Right ventricle myocardium superior (tissue), 1 donor: ENCODE measurements at places on chromosomes 3 and 15. TPM values are rescaled to one million over a fixed set of nuclear protein-coding genes. Genes with fewer than 3 reads are reported as not detected.

DNA sequence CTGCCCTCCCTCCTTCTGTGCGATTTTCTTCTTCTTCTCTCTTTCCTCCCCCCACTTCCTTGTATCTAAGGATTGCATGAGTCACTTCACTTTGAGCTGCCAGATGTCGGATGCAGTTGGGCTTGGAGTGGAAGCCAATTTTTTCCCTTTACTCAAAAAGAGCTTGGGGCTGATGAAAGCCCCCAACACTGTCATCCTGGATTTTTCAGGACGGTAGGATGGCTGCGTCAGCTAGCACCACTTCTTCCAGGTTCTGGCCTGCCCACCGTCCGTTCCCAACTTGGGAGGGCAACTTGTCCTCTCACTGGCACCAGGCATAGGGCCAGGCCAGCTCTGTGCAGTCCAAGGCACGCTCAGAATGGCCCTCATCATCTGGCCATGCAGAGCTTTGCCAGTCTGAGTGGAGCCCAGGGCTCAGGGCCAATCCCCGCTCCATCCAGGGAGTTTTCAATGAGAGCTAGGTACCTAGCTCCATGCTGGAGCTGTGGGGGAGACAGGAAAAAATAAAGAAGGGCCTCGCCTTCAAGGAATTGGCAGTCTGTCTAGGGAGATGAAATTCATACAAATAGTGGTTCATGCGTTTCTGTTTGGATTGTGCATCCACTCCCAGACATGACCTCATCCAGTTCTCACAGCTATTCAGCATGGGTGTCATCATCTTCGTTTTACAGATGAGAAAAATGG is 47.7 kb upstream of the INSYN1 start:
- peak; percentile 87 for DNase-seq

DNA sequence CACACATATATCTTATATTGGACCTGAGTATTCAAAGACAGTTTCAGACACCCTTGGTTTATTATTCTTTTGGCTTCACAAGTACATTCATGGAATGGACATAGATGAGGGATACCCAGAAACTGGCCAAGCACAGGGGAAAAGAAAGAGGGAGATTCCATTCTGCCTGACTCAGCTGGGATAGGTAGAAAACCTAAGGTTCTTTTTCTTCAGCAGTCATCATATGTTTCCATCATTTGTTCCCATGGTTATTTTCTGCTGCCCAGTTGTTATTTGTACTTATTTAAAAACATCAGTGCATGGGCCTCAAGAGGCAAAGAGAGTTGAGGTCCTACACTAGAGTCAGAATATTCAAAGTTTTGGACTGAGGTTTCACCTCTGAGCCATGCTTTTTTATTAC is 91.8 kb downstream of the FILIP1L start:
- no peak for DNase-seq

DNA sequence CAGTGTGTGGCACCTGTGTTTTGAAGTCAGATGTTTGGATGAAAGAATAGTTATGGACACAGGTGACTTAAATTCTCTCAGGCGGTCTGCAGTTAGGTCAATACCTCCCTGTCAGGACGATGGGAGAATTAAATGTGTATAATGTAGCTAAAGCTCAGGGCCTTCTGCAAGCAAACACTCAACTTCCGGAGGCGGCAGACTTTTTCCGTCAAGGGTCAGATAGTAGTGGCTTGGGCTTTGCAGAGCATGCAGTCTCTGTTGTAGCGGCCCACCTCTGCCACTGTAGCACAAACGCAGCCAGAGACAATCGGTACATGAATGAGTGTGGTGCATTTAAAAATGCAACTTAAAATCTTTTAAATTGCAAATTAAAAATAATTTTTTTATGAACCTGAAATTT is 47.4 kb downstream of the CMTM8 start:
- no peak for DNase-seq

- DNase-seq = no peak
Observed at GRCh38 chr3:147795418-147795817, 386.3 kb downstream of the ZIC1 start.

- no peak for DNase-seq
Observed at GRCh38 chr3:84140631-84141030, 818.2 kb upstream of the CADM2 start.

- DNase-seq = no peak
Observed at GRCh38 chr3:133461291-133461690, 61.4 kb downstream of the BFSP2 start.

DNA sequence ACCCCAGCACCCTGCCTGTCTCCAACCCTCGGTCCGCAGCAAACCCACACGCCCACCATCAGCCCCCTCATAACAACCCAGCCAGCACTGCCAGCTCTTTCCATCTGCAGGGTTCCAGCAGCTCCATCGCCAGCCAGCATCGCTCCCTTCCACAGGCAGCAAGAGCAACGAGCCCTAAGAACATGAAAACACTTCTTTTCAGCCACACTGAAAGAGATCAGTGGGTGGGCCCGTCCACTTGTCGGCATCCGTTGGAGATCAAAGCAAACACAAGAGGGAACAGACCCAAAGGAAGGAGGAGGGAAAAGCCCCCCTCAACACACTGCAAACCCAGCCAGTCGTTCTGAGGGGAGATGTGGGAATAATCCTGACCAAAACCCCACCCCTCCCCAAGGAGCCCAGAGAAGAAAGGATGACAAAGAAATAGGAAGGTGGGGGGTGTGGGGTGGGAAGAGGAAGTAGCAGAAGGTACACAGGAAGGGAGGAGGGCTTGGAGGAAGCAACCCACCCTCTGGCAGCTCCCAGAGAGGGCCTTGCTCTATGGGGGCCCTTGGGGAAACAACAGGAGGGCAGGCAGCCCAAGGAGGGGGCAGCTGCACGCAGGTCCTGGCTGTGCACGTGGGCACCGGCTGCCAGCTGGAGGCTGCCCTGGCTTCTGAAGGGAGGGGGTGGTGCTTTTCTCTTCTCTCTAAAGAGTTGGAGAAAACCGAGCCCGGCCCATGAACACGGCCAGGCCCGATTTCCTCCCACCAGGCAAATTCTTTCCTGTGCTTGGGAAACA is 473.6 kb upstream of the PROK2 start:
- peak; percentile 56 for DNase-seq

- no peak for DNase-seq
Observed at GRCh38 chr15:76162784-76163456, 103.1 kb downstream of the TMEM266 start.

DNA sequence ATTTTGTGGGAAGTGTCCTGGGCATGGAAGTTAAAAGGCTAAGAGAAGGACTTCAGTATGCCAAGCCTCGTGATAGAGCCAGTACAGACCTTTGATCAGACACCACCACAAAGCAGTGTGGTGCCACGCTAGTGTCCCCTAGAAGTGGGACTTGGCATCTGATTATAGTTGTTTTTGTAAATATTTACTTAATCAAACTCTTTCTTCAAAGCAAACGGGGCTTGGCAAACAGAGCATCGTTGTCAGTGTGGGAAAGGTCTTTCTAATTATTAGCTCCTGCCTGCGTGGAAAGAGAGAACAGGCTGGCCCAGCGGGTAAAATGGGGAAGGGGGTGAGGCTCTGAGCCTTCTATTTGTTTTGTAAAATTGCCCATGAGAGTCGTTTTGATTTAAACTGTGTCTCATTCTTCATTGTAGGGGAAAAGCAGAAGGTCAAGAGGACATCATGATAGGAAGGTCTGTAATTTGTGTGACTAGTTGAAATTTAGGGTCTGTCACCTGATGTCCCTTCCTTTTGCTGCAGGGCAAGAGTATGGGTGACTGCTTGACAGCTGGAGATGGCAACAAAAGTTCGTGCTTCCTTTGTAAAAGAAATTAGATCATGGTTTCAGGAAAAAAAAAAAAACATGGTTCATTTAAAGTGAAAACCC is 105.0 kb downstream of the IQCH start:
- no peak for DNase-seq

- no peak for DNase-seq
Observed at GRCh38 chr15:68642491-68642845, 63.7 kb downstream of the CORO2B start.

GRCh38 chr15:100980410-100981046 is 61.4 kb downstream of the LRRK1 start:
- DNase-seq = no peak

GRCh38 chr15:98592136-98592535 is 56.2 kb upstream of the IGF1R start:
- no peak for DNase-seq

DNA sequence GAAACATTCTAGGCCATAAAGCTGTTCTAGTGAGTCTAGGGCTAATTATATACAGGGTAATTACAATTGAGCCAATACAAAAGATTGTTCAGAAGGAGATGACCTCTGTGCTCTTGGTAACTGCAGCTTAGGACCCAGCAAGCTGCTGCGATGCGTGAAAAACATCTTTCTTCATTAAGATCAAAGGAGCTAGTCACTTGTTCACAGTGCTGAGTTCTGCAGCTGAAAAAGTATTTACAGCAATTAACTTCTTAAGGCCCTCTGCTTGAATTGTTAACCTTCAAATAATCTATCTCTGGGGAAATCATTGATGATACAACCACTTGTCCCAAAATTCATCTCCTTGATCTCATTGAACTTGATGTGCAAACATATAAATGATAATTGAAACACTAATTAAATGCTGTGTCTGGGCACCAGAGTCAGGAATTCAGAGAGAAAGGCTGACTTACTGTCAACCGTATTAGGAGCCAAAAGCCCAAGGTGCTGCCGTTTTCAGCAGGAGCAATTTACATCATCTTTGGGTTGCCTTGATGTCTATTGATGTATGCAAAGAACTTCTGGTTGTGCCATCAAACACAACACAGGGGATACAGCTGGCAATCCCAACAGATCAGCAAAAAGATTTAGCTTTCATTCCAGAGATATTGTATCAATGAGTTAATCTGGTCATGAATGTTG is 213.0 kb downstream of the NECTIN3 start:
- no peak for DNase-seq

GRCh38 chr15:64480891-64481290 is 20.5 kb downstream of the ZNF609 start:
- no peak for DNase-seq

- DNase-seq = no peak
Observed at GRCh38 chr3:174619239-174619638, 239.9 kb upstream of the NAALADL2 start.

DNA sequence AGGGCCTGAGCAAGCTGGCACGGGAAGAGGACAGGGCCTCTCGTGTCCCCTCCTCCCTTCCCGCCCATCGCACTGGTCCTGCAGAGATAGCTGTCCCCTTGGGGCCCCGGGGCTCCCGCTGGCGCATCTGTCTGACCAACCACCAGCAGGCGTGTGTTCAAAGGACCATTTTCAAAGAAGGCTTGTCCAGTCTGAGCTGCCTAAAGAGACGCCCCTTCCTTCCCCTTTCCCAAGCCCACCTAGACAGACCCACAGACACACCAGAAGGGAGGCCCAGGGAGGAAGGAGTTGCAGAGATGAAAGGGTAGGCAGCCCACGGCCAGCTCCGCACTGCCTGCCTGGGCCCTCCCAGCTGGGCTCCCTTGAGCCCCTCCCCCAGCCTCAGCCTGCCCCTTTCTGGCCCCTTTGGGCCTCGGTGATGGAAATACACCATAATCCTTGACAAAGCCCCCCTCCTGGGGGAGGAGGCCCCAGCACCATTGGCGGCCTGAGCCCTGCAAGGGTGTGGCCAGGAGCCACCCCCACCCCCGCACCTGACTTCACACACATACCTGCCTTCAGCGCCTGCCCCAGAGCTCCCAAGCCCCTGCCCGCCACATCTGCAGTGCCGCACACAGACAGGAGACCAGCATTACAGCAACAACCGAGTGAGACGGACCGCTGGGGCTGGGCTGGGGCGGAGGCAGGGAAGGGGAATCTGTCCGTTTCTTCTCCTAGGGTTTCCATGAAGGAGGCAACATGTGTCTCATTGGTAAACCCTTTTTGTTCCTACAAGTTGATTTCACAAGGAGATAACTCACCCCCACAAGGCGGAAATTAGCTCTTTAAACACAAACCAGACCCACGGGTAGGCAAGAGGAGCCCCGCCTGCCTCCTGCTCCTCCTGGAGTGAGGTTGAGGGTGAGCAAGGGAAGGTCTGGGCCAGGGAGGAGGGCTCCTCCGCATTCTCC is at the start of gene STRA6:
TSS of gene STRA6 (minus strand) at position 336 of the 950 bp plus-strand sequence. CDS start 520 bp downstream, outside the sequence.
- no peak for DNase-seq

- peak; percentile 77 for DNase-seq
Observed at GRCh38 chr3:123373474-123373987, 75.4 kb downstream of the ADCY5 start.

GRCh38 chr15:89693696-89694095 is 3.1 kb downstream of the WDR93 start:
- no peak for DNase-seq

DNA sequence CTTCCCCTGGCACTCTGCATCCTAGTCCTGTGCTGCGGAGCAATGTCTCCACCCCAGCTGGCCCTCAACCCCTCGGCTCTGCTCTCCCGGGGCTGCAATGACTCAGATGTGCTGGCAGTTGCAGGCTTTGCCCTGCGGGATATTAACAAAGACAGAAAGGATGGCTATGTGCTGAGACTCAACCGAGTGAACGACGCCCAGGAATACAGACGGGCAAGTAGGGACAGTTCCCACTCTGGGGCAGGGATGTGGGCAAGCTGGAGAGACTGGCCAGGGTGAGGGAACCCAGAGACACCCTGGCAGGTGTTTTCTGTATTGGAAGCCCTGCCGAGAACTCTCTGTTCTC is 247 bp downstream of the FETUB start:
- DNase-seq = peak; percentile 41

- peak; percentile 42 for DNase-seq
Observed at GRCh38 chr3:356952-357351, 160.4 kb downstream of the CHL1 start.

- DNase-seq = no peak
Observed at GRCh38 chr3:170852324-170852723, 17.7 kb downstream of the RPL22L1 start.

GRCh38 chr3:119639494-119640350 is 20.7 kb downstream of the POPDC2 start:
- DNase-seq = no peak

DNA sequence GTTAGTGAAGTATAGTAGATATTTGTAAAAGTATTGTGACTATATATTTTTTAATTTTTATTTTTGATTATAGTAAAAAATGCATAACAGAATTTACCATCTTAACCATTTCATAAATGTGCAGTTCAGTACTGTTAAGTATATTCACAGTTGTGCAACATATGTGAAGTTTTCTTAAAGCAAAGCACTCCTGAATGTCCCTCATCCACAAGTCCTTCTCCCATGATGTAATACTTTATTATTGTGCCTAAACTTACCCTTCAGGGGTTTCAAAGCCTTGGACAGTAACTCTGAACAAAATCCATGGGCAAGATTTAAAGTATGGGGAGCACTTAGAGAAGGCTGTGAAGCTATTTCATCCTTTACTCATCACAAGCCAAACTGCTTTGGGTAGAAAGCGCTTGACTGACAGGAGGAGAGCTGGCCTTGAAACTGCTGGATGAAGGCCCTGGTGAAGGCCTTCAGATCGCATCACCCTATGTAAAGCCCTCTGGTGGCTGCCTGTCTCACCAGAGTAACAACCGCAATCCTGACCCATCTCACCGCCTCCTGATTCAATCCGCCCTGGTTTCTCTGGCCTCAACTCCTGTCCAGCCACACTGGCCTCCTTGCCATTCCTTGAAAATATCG is 28.0 kb downstream of the LSM3 start:
- DNase-seq = no peak

LMAN1L gene
- total RNA-seq = 20.6 TPM

EPB42 gene
- 0.24 TPM for total RNA-seq

HES1 gene
- 11.1 TPM for total RNA-seq

ADAMTS9 gene
- total RNA-seq = 15.4 TPM

SIDT1 gene
- total RNA-seq = 0.78 TPM

CCR5 gene
- 0.24 TPM for total RNA-seq

COL6A5 gene
- total RNA-seq = not detected

CASR gene
- not detected for total RNA-seq

CTXN2 gene
- not detected for total RNA-seq

ATP2B2 gene
- total RNA-seq = not detected

CNTN3 gene
- 2.2 TPM for total RNA-seq

MITF gene
- 65.5 TPM for total RNA-seq

SPESP1 gene
- total RNA-seq = 7.6 TPM
